ENCODE measurements at places on chromosomes 7 and 10.

DNA sequence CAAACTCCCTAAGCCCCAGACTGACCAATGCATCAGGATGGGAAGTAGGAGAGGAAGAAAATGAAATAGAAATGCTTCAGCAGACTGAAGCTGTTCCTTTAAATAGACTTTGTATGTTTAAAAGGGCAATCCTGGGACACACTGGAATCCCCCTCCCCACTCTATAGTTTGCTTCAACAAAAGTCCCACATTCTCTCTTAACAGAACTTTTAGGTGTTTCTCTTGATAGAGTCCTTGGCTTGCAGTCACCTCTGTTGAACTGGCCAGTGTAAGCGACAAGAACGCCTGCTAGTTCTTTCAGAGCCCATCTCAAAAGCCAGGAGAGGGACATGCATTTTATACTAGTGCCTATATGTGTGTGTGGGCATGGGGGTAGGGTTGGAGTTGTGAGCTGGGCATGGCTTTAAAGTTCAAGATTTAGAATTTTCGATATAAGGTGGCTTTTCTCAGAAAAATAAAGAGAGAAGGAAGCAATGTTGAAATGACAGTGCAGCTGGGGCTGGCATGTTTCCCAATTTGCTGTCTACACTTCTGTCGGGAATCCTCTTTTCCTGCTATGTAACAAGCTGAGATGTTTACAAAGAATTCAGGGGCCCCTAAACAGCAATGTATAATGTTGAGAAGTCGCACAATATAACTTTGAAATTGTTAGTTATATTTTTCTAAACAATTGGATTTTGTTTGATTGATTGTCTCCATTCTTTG, 2.1 kb downstream of the TBX20 start:
- no peak for DNase-seq

- DNase-seq = no peak
Measured at GRCh38 chr10:108970016-108970415, 953.3 kb downstream of the XPNPEP1 start.

DNA sequence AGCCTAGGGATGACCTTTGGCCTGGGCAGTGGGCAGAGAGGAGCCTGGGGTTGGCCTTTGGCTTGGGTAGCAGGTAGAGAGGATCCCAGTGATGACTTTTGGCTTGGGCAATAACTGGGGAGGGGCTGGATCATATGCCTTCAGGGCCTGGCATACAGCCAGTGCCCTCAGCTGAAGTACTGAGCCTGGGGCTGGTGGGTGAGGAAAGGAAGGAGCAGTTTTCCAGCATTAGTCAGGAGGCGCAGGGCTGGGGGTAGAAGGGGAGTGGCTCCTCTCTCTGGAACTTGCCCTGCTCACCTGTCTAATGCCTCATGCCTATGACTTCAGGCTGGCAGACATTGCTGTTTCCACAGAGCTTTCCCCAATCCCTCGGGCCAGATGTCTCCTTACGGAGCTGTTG, 15.2 kb upstream of the COMTD1 start:
- DNase-seq = no peak

DNA sequence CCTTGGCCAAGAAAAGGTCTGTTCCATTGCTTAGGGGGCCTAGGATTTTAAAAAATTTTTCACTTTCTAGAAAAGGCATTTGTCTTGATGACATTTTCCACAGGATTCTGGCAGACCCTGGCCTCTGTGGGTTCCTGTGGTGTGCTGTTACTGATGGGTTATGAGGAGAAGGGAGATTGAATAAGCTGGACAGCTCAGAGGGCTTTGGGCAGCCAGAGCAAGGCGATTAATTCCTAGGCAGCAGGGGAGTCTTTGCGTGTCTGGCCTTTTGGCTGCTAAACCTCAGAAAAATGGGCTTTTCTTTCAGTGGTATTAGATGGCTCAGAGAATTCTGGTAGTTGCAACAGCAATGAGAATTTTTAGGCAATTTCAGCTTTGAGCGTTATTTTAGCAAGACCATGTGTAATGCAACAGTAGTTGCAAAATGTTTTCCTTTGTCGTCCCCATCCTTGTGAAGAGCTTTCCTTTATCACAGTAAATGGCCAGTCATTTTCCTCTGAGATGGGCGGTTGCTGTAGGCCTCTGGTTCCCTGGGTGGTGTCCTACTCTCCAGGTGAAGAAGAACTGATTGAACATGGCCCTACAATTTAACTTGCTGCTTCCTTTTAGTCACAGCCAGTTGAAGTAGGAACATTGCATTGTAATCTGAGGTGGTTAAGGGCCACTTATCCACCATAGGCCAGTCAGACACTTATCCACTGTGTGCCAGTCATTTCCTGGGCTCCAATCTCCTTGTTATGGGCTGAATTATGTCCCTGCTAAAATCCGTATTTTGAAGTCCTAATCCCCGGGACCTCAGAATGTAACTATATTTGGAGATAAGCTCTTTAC, 43.2 kb downstream of the SH2D4B start:
- no peak for DNase-seq

- no peak for DNase-seq
Measured at GRCh38 chr7:73520673-73521635, 1.1 kb downstream of the BAZ1B start.

GRCh38 chr10:10132009-10132408, 885.7 kb upstream of the CELF2 start:
- no peak for DNase-seq

DNA sequence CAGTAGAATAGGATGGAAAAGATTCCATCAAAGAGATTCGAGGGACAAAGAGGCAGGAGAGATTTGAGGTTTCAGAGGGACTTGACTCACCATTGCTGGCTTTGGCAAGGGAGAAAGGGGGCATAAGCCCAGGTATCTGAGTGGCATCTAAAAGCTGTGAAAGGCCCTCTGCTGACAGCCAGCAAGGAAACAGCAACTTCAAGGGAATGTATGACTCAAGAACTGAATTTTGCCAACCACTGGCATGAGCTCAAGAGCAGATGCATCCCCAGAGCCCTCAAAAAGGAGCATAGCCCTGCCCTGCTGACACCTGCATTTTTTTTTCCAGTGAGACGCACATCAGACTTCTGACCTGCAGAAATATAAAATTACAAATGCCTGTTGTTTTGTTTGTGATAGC, 19.6 kb upstream of the ADAM12 start:
- DNase-seq = no peak
